ENCODE measurements at places on chromosomes 4 and X.

- no peak for DNase-seq
Measured at GRCh38 chr4:99572527-99573240, 1.9 kb upstream of the MTTP start.

DNA sequence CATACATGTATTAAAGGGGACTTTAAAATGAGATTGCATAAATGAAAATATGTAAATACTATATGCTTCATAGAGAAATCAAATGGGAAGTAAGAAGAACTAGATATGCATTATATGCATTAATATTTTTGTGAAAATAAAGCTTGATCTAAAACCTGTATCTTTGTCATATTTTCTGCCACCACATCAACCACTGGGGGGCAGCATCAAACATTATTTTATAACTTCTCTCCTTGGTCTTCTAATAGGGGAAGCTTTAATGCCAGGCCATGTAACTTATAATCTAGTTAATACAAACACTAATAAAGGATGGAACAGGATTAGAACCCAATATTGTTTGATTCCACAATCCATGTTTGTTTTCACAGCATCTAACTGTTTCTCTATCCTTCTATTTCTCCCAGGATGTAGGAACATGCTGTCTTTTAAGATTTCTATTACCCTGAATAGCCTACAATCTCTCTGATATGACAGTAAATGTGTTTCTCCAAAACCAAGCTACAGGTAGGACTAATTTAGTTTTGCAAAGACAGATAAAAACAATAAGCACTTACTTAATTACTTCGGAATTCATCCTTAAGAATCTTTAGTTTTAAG lies 10.0 kb downstream of the QRFPR start:
- no peak for DNase-seq

DNA sequence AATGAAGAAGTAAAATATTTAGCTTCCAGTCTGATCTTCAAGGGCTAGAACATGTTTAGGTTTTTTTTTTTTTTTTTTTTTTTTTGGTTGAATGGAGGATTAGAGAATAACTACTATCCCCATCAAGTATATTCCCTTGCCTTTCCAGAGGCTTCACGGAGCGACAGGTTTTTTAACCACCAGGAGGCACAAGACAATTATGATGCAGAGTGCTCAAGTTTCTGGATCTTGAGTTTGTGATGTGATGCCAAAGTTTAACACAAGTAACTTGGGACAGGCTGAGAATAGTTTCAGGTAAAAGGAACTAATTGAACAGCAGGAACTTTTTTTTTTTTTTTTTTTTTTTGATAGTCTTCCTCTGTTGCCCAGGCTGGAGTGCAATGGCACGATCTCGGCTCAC lies 30.3 kb downstream of the CCNI start:
- no peak for DNase-seq

- DNase-seq, result no peak
Measured at GRCh38 chr4:89820010-89820409, 17.0 kb downstream of the SNCA start.

DNA sequence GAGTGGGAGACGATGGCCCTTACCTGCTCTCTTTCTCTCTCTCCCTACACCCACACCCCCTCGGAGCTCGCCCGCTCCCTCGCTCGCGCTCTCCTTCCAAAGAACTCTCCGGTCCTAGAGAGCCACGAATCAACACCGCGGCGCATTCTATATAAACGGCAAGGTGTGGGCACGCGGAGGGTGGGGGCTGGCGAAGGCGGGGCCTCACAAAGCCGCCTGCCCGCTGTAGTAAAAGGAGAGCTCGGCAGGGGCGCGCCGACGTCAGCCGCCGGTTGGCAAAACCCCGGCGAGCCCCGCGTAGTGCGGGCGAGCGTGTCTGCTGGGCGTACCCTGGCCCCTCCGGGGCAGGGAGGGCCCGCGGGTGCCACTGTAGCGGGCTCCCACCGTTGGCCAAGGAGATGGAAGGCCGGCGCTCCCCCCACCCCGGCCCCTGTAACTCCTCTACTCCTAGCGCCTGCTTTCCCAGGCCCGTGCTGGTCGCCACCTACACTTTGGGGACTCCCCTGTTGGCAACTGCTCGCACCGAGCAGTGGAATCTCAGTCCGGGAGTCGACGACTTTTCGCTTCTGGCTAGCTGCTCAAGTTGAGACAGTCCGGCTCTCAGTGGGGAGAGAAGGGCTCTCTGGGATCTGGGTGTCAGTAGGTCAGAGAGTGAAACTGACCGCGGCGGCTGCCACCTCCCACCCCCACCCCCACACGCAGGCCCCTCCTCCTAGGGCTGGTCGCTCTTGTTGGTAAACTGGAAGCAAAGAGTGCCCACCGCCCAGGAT lies 325.5 kb upstream of the F9 start:
- peak; percentile 64 for DNase-seq

- no peak for DNase-seq
Measured at GRCh38 chr4:70667740-70668535, 1.6 kb upstream of the JCHAIN start.

GRCh38 chr4:19992471-19993093 lies 259.1 kb upstream of the SLIT2 start:
- DNase-seq, result no peak

Data from left forelimb (tissue), 1 donor.